ENCODE measurements at places on chromosomes 4 and X.

- DNase-seq = no peak
Observed at GRCh38 chr4:75566911-75567310, 11.0 kb downstream of the ODAPH start.

DNA sequence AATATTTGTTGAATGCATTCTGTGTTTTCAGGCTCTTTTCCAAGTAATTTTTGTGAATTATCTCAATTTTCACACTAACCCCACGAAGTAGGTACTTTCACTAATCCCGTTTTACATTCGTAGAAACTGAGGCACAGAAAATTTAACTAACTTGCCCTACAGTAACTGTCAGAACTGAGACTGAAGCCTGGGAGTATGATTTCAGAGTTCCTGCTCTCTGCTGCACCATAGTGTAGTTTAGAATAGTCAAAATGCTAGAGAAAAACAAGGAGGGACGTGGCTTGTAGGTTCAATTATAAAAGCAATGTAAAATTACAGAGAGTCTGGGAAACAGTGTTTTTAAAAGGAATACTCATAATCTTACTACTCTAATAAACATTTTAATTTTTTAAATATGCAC lies 2.2 kb downstream of the CLCN3 start:
- no peak for DNase-seq

DNA sequence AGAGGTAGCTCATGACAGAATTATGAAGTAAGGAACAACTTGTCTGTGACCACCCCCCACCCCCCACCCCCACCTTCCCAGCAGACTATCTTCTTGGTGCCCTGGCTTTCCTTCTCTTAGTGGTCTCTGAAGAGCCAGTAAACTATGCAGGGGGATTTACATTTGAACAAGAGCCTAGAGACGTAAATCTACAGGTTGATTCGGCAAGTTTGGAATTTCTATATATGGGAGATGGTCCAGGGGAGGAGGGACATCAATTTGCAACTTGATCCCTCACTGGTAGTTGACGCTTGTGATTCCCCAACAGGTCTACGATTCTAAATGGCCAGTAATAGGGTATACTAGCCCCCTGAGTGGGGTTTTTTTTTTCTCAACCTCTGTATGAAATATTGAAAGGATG lies 36.7 kb downstream of the IL13RA1 start:
- DNase-seq = no peak

- DNase-seq = no peak
Observed at GRCh38 chr4:126850286-126850685, 782.5 kb upstream of the INTU start.

DNA sequence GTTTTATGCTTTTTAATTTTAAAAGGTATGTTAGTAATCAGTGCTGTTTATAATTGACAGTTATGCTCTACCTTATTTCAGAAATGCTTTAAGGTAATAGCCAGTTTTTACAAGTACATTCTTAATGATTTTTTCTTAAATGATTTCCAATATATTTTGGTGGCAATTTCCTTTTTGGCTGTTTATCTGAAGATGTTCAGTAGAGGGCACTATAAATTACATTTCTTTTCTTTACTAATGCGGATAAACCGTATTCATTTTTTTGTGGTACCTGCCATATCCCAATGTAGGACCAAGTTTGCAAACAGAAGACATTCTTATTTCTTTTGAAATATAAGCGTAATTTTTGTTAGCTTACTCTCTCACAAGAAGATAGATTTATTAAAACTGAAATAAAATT lies 65.4 kb downstream of the CCKAR start:
- DNase-seq = no peak

DNA sequence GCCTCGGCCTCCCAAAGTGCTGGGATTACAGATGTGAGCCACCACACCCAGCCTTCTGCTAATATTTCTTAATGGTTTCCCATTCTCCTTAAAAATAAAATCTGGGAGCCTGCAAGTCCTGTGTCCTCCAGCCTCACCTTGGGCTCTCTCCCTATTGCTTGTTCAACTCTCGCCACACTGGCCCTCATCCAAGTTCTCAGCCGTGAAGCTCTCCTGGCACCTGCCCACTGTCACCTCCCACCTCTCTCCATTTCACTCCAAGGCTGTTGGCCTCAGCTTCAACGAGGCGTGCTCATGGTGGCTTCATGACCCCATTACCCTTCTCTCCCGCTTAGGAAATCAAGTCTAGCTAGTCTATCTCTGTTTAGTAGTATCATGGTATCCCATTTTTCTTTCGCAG lies 9.5 kb upstream of the ETNPPL start:
- DNase-seq = no peak

DNA sequence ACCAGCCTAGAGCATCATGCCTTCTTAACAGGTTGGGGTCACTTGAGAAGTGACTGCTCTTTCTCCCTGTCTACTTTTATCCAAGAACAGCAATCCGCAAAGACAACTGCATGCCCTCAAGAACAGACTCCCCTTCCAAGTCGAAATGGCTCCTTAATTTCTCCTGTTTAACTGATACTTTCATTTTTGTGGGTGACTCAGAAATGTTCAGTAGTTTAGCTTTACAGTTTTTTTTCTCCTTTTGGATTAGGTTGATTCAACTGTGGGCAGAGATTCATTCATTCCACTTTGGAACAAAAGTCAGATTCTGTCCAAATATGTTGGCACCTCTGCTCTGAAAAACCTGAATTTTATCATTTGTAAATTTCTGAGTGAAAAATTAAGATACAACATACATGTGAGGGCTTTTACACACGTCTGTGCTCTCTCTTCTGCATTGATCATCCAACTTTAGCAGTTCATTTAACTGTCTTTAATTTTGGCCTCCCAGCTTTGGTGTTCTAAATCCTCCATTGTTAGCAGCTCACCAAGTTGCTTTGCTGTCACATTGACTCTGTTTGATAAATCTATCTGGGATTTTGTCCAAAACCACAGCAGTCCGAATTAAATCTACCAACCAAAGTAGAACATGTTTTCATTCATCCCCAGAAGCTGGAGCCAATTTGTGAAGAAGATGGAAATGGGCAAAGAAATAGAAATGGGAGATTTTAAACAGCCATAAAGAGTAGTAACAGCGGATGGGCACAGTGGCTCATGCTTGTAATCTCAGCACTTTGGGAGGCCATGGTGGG lies 50.0 kb downstream of the HOPX start:
- no peak for DNase-seq

DNA sequence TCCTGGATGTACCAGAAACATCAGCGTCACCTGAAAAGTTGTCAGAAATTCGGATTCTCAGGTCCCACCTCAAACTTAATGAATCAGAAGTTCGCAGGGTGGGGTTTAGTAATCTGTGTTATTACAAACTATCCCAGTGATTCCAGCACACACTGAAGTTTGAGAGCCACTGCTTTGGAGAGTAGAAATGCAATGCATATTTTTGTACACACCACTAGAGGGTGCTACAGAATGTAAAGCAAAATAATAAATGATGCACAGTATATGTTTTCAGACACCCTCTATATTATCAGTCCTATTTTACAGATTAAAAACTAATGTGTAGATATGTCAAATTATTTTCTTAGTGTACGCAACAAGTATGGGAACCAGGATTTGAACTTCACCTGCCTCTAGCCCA lies 2.4 kb upstream of the MORF4L2 start:
- DNase-seq = peak; percentile 28

DNA sequence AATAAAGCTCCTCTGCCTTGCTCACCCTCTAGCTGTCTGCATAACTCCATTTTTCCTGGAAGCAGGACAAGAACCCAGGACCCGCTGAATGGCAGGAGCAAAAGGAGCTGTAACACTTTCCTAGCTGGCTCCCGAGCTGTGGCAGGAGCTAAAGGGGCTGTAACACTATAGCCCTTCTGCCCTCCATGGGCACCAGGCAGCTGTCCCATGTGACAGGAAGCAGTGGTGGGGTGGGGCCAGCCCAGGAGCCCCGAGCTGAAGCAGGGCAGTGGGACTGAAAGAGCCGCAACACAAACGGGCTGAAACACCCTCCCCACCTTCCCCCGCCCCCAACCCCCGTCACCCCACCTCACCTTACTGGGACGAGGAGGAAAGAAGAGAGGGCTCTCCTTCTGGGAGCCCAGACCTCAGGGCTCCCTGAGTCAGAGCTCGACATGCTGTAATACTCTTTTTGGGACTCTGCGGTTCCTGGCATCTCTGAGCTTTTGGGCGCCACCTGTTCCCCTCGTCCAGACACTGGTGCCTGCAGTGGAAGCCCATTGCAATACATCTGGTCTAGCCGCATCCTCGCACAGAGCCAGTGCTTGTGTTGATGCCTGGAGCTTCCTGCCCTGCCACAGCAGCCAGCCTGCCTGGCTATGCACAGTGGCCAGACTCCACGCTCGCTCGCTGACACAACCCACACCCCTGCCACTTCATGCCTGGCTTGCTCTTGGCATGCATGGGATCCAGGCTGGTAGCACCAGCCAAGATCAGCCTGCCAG lies 39.4 kb downstream of the PPM1K start:
- no peak for DNase-seq

DNA sequence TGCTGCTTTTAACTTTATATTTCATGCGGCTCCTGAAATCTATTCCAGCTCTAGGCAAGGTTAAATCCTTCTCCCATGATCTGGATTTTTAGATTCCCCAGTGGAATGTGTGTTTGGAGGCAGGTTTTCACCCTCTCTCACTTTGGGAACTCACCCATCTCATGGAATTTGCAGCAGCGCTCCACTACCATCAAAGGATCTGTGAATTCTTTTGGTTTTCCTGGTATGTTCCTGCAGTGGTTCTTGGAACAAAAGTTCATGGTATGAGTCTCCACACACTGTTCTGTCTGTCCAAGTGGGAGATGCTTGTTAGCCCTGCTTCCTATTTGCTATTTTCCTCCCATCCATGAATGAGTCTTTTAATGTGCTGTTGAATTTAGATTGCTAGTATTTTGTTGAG lies 14.0 kb downstream of the APOOL start:
- no peak for DNase-seq

GRCh38 chr4:85860066-85860740 lies 385.3 kb downstream of the ARHGAP24 start:
- no peak for DNase-seq

GRCh38 chr4:152808670-152809069 lies 28.9 kb downstream of the ARFIP1 start:
- no peak for DNase-seq

DNA sequence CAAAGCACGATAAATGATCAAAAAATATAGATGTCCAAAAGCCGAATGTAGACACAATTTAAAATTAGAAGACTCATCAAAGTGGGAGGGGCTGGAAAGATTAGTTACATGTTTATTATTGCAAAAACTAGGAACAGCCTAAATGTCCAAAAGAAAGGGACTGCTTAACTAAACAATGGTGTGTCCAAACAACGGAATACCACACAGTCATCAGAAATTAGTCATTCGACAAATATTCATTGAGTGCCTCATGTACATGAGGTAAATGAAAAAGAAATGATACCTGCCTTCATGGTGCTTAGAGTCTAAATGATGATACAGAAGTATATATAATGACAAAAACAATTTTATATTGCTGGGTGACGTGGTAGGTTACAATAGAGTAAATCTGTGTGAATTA lies 139.7 kb downstream of the MAML3 start:
- DNase-seq = no peak

- DNase-seq = peak; percentile 8
Observed at GRCh38 chr4:53908661-53909078, 155.7 kb downstream of the CHIC2 start.

DNA sequence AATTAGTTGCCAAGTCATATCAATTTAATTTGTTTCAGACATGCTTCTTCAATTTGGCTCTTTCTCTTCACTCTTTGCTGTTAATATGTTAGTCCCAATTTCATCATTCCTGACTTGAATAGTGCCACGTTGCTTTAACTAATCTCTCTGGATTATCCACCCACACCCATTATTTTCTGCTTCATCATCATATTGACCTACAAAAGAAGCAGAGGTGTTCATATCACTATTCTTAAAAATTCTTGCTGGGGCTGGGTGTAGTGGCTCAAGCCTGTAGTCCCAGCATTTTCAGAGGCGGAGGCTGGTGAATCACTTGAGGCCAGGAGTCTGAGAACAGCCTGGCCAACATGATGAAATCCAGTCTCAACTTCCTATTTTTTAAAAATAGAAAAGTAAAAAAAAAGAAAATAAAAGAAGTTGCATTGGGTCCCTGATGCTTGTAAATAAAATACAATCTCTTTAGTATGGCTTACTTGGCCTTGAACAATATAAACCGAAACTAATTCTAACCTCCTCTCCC lies 65.7 kb upstream of the KCNIP4 start:
- no peak for DNase-seq

DNA sequence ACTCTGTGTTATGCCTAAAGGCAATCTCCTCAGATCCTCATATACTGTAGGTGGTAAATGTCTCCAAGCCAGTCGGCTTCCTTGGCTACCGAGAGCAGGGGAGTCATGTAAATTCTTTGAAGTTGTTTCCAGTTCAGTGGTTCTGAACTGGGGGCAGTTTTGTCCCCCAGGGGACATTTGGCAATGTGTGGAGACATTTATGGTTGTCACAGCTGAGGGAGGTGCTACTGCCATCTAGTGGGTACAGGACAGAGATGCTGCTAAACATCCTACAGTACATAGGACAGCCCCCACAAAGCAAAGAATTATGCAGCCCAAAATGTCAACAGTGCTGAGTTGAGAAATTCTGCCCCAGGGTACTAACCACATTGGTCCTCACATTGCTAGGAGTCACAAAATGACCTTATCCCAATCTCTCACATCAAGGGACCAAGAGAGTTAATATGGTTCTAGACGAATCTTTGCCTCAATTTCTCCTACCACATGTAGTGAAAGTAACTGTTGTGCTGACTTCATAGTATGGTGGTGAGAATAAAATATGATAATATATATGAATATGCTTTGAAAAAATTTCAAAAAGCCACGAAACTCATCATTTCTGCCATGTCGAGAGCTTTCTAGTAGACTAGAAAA lies 104.4 kb upstream of the ARHGAP24 start:
- DNase-seq = no peak

DNA sequence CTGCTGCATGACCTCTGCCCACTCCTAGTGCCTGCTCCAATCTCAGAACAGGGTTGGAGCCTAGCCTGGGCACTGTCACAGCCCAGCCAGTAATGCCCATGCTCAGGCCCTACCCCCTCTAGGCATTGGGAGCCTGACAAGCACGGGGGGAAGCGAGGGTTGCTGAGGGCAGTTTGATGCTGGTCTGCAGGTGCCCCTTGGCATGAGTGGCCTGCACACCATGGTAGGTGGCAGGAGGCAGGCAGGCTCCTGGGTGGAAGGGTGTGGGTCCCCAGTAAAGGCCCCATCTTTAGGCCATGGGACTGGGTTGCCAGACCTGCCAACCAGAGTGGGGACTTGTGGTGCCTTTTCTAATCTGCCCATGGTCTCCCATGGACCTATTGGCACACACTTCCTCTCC lies 72.1 kb upstream of the DCAF12L2 start:
- no peak for DNase-seq
